ENCODE measurements at places on chromosomes 5 and 9.

DNA sequence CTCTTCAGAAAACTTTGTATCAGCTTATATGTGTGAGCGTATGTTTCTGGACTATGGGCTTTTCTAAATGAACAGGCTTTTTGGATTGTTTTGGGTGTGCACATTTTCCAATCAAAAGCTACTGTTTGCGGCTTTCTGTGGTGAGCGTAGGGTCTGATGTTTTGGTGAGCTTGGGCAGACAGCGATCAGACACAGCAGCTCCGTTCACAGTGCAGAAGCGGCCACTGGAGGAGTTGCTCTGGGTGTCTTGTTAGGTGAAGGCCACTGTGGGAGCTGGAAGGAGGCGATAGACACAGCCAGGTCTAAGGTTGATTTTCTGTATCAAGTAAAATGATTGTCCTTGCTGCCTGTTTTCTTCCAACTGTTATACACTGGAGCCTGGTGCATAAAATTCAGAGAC is 11.1 kb downstream of the PRRC2B start:
- no peak for DNase-seq

GRCh38 chr9:19615036-19615624 is 173.7 kb downstream of the SLC24A2 start:
- no peak for DNase-seq

GRCh38 chr5:135007305-135007704 is 26.7 kb downstream of the PITX1 start:
- DNase-seq = no peak

DNA sequence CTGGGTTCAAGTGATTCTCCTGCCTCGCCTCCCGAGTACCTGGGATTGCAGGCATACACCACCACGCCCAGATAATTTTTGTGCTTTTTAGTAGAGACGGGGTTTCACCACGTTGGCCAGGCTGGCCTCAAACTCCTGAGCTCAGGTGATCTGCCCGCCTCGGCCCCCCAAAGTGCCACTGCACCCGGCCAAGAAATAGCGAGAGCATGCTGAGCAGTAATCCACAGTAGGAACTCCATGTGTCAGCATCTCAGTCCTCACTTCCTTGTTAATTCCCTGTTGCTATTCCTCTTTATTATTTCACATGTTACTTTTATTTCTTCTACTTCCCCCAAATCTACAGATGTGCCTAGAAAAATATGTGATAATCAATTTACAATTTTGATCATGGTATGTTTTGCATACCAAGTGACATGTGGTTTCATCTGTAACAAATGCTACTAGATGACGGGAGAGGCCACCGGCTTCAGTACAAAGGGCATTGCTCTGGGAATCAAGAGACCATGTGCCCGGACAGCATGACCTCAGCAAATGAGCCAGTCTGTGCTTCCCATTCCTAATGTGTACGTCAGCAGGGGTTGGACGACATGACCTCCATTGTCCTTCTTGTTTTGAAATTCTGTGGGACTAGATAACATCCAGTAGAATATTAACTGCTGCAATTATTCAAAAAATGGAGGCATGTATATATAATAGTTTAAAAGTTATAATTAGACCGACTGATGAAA is 61.6 kb downstream of the FNBP1 start:
- DNase-seq = no peak

GRCh38 chr5:69331528-69332445 is 814 bp downstream of the CCDC125 start:
- no peak for DNase-seq

DNA sequence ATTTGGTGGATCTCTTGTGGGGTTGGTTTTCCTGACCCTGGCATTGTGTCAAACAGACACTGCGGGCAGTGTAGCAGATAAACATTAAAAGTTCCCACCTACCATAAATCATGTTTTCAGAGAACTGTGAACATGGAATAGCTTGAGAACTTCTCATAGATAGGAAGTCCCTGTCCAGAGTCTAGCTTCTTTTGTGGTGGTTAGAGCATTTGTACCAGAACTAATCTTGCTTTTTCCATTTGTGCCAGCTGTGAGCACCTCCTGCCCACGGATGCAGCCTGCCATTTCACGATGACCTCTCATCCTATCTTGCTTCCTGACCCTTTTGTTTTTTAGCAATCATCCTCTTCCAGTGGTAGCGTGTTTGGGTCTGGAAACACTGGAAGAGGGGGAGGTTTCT is 61.4 kb downstream of the FAM78A start:
- DNase-seq = no peak

DNA sequence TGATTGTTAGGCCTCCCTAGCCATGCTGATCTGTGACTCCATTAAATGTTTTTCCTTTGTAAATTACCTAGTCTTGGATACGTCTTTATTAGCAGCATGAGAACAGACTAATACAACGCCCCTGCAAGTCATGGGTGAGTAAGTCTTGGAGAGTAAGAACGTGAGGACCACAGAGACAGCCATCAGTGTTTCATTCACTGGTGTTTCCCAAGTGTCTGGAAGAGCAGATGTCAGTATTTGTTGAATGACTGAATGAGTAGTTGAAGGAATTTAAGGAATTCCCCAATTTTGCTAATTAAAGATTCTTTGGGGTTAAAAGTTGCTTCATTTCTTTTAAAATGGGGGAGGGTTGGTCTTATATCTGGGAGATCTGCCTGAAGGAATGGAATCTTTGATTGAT is 178.8 kb downstream of the TRIO start:
- no peak for DNase-seq

GRCh38 chr5:24401773-24402172 is 243.0 kb downstream of the CDH10 start:
- peak; percentile 35 for DNase-seq

DNA sequence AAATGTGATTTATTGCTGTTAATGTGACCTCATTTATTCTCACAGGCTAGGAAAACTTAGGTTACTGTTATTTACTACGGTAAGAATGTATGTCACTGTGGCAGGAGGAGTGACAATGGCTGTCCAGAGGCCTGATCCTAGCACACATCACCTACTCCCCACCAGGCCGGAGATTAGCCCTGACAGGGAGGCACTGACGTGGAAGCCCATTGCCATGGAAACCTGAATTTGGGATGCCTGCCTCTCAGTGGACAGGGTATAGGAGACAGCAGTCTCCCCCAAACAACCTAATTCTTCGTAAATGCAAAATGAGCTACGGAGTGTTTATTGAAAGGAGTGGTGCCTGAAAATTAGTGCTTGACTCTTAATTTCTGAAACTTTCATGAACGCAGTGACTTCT is 87.6 kb upstream of the SMARCA2 start:
- DNase-seq = no peak

DNA sequence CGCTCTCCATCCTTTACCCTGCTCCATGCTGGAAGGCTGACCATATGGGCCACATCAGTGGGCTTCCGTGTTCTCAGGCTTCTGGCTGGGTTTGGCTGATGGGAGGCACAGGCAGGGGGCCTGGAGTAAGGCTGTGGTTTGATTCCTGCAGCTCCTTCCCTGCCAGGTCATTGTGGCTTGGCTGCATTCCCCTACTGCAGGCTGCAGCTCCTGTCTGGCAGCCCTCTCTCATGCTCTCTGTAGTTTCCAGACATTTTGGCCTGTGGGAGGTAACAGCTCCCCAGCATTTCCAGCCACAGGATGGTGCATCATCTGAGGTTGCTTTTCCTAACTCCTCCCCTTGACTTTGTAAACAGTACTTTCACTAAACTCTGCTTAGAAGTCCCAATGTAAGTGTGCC is 102.0 kb upstream of the PTPN3 start:
- DNase-seq = peak; percentile 92

GRCh38 chr9:128810873-128811272 is 7.4 kb upstream of the ENDOG start:
- no peak for DNase-seq

DNA sequence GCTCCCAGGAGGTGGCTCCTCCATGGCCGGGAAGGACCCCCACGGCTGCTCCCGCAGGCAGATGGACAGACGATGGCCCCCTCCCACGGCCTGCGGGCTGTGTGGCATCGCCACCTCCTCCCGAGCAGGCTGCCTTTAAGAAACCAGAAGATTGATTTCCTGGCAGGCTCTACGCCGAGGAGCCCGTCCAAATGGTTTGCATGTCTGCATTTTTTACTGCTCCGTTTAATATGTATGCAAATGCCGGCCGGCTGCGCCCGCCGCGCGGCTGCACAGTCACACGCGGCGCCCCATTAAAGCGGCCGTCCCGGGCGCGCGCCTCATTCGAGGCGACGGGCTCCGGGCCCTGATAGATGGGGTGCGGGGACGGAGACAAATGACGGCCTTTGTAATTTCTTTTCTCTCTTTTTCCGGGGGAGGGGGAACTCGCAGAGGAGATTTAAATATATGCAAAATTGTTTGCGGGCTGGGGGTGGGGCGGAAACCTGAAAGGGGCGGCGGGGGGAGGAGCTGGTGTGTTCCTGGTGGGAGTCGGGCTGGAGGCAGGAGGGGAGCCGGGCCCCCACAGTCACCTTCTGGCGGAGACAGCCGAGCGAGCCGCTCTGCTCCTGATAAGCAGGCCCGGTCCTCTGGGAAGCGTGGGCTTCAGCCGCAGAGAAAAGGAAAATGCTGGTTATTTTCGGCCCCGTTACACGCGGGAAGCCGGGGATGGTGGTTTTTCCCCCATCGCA is 158.7 kb upstream of the IER5L start:
- DNase-seq = no peak

DNA sequence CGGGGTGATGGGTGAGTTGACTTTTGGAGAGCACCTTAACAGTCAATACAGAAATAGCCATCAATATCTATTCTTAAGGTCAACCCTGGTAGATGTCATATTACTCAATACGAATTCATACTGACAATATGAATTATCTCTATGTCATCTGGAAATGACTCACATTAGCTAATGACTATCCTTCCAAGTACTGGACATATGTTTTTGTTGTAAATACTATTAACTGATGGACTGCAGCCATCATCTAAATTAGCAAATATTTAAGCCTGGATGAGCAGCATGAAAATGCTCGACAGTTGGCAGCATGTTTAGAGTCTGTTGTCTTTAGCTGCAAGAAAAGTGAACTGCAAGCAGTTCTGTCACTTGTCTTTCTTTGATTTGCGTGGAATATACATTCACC is 19.6 kb upstream of the ISOC1 start:
- no peak for DNase-seq

DNA sequence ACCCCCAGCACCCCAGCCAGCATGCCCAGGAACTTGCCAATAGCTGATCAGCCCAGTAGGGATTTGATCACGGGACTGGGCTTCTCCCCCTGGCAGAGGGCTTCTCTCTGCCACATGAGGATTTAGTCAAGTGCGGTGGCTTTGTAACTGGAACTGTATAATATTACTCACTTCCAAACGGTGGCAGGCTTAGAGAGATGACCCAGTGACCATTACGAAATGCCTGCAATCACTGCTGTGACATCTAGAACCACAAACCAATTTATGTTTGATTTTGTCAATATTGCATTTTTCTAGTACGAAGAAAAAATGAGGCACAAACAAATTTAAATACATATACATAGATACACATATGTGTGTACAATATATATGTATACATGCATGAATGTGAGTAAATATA is 192.1 kb downstream of the ERCC6L2 start:
- DNase-seq = no peak

GRCh38 chr9:116355153-116355921 is 201.7 kb downstream of the PAPPA start:
- DNase-seq = no peak

DNA sequence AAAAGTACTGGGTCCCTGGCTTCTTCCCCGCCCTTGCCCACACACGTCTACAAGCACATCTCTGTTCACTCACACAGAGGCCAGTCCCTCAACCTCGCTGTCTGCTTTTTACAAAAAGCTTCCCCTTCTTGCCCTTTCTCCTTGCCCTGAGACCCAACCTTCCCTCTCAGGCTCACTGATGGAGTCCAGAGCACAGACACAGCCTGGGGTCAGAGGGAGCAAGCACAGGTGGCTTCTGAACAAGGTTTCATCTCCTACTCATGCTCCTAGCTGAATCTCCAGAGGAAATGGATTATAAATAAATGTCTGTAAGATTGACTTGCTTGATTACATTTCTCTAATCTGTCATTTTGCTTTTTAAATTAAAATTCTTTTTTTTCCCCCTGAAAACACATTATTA is 101.8 kb downstream of the ICE1 start:
- no peak for DNase-seq

GRCh38 chr5:37971483-37972024 is 131.7 kb upstream of the GDNF start:
- no peak for DNase-seq

GRCh38 chr5:17077440-17078233 is 139.8 kb upstream of the BASP1 start:
- DNase-seq = no peak

DNA sequence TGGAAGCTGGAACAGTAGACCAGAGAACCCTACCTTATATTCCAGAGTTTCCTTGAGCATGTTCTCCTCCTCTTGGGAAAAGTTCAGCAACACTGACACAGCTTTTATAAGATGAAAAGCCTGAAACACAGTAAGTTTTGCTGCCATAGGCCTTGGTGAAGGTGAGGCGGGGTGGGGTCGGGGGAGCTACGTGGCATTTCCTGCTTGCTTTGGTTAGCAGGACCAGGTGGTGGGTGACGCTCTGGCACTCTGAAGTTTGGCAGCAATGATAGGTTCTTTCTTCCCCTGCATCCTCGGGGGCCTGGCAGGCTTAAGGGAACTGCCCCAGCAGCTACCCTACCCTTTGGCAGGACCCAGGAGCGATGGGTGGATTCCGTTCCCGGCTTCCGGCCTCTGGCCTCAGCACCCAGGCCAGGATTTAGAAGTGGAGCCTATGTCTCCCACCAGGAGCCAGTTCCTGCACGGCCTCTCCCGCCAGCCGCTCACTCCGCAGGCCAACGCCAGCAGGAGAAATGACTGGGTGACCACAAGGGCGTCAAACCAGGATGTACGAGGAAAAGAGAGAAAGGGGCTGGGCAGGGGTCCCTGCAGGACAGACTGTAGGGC is 19.3 kb downstream of the ARPC5L start:
- DNase-seq = no peak

- peak; percentile 90 for DNase-seq
Observed at GRCh38 chr5:142906863-142907671, 136.9 kb downstream of the ARHGAP26 start.
